ENCODE measurements at places on chromosomes 3 and 15. TPM values are rescaled to one million over a fixed set of nuclear protein-coding genes. Genes with fewer than 3 reads are reported as not detected.
A peak's percentile ranks its signal among the peaks of the same experiment; 100 is the strongest.

- DNase-seq: no peak
These were observed 271.5 kb upstream of the COL8A1 start for GRCh38 chr3:99366663-99367429.

The LEKR1 gene
- 1.2 TPM for total RNA-seq

DNA sequence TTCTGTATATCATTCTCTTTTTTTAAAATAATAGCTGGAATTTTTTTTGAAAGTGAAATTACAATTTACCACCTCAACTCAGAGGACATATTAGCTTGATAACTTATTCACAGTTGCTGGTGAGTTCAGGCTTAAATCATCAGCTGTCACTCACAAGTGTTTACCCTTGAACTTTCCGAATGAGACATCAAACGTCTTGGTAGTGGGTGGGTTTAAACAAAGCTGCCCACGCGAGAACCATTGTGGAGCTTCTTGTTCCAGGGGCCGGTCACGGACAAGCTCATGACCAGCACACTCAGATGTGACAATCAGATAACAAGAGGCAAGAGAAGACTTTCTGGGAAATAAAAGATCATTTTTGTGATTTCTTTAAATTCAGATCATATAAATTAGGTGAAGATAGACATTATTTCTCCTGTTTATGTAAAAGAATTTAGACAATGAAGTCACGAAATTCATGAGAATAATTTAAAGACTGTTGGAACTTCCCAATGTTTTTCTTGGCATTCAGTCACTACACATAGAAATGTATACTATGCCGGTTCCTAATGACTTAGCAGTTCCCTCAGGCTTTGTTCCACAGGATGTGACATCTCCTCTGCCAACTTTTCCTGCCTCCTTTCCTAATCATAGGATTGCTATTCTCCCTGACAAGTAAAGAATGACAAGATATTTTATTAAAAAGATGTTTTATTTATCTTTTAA lies 29.3 kb downstream of the BTD start:
- no peak for DNase-seq

- no peak for DNase-seq
These were observed 72.3 kb downstream of the CD47 start for GRCh38 chr3:108018552-108018951.

- DNase-seq: no peak
These were observed 298.3 kb upstream of the NR2E3 start for GRCh38 chr15:71511796-71512681.

The C3orf20 gene
- not detected for total RNA-seq

The PGBD4 gene
- total RNA-seq: 0.66 TPM

DNA sequence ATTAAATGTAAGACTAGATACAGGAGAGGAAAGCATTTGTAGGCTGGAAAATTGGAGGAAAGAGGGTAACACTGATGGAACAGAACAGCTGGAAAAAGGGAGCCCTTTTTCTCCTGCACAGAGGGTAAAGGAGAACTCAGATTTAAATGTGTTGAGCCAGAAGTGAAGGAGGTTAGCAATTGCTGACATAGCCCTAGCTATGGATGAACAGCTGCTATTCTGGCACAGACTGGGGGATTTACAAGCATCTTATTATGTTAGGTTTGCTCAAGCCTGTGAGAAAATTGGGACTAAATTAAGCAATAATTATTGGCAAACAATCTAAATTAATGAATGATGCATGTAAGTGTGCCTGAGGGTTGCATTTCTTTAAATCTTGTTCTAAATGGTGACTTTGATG lies 40.6 kb upstream of the PRR20G start:
- peak; percentile 24 for DNase-seq

The SLC2A2 gene
- total RNA-seq: not detected

GRCh38 chr15:51883271-51883837 lies 53.9 kb downstream of the TMOD3 start:
- no peak for DNase-seq

The PDCD7 gene
- 26.6 TPM for total RNA-seq

The LTF gene
- 0.45 TPM for total RNA-seq

GRCh38 chr15:92316586-92317295 lies 76.9 kb upstream of the ST8SIA2 start:
- no peak for DNase-seq

DNA sequence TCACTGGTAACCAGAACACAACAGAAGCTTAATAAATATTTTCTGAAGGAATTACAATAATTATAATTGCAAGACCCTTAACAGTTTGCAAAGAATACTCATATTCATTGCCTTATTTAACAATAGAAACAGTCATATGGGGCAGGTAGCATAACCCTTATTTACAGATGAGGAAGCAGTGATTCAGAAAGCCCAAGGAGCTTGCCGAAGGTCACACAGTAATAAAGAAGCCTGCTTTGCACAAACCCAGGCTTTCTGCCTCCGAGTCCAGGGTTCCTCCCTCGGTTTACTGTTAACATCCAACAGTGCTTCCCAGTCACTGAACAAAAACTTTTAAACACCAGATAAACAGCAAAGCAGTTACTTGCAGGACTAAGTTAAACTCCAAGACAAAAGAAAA lies 35.3 kb downstream of the SRGAP3 start:
- DNase-seq: no peak

DNA sequence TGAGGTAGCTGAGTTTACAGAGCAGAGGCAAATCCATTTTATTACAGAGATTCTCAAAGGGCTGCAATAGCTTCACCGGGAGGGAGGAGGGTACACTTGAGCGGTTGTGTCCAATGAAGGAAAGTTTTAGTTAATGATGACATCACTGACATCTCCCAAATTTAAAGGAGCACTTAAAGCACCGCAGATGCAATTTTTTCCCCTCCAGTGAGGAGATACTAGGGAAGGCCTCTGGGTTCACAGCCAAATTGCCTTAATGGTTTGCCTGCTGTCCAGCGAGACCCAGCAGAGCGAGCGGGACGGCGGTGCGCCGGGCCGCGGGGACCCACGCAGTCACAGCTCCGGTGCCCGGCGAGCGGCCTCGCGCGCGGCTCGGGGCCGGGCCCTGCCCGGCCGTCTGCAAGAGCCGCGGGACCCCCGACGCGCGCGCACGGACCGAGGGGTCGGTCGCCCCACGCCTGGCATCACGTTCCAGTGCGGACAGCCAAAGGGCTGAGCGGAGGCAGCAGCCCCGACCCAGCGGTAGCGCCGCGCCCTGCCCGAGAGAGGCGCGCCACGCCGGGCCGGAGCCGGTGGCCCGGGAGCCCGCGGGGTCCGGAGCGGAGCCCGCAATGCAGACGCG lies 160.5 kb upstream of the CHRNA7 start:
- DNase-seq: no peak

DNA sequence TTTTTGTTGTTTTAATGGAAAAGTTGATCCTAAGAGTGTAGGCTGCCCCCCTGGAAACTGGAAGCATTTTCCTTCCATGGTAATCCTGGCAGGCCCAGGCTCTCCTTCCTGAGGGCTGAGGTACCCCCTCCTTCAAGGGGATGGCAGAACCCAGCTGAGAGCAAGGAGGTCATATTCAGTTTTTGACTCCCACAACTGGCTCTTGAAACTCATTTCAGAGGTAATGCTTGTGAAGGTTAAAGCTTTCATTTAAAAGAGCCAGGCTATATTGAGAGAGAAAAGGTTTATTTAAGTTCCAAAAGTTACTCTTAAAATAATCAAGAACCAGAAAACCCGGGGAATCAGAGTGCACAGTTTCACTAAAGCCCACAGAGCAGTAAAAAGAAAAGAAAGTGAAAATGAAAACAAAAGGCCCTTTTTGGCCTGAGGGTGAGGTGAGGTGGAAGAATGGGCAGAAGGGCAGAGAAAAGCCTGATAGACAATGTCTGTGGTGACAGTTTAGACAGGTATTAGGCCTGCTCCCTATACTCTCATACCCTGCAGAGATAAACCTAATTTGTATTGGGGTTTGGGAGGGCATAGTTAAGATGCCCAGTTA lies 47.0 kb upstream of the RBP1 start:
- DNase-seq: peak; percentile 31

DNA sequence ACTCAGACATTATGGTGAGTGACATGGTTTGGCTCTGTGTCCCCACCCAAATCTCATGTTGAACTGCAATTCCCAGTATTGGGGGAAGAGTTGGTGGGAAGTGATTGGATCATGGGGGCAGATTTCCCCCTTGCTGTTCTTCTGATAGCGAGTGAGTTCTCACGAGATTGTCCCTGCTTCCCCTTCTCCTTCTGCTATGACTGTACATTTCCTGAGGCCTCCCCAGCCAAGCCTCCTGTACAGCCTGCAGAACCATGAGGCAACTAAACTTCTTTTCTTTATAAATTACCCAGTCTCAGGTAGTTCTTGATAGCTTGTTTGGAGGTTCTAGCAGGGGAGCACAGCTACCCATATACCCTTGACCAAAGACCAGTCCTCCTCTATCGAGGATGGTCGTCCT lies 45.9 kb downstream of the ADAM10 start:
- DNase-seq: no peak

DNA sequence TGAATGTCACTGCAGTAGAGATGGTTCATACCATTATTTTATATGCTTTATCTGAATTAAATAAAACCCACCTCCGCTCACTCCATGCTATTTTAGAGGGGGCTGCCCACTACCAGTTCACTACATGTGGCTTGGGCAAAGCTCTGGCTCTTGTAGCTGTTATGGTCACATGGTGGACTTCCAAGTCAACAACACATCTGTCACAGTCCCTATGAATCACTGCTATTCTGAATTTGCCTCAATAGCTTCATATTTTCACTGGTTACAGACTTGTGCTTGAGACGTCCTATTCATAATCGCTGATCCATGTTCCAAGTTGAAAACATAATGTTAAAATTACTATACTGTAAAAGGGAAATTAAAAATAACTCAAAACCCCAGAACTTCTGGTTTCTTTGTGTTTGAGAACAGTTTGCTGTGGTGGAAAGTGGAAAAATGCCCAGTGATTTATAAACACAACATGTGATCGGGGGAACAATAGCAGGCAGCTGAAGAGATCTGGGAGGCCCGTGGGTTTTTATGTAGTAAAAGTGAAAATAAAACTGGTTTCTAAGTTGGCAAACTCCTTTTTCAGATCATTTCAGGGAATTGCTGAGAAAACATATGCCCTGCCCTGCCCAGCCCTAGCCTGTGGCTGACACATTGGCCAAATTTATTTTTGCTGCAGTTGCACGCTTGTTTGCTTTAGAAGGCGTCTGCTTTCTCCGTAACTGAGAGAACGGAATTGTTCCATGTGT lies 128.8 kb upstream of the PRR23C start:
- DNase-seq: no peak

The LCMT2 gene
- 9.3 TPM for total RNA-seq

DNA sequence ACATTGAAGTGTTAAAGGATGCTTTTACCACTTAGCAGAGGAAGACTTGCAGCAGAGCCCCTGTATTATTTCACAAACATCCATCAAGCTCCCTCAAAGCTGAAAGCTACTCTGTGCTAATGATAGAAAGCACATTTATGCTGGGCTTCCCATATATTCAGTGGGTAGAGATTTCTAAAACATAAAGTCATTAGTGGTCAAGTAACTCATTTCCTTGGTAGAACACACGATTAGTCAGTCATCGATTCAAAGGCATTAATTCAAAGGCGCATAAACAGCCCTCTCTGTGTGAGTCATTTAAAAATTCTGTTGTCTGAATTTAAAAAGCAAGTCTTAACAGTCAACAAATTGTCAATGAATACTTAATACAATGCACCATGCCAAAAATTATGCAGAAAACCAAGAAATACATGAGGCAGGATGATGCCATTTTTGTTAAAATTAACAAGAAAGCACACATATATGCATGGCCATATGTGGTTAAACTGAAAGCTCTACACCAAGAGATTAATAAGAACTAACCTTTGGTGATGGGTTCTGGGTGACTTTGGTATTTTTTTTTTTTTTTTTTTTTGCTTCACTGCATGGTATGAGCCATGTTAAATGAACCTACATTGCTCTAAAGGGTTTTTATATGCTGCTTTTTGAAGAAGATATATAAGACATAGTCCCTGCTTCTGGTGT lies 61.7 kb downstream of the LDHAL6B start:
- no peak for DNase-seq

DNA sequence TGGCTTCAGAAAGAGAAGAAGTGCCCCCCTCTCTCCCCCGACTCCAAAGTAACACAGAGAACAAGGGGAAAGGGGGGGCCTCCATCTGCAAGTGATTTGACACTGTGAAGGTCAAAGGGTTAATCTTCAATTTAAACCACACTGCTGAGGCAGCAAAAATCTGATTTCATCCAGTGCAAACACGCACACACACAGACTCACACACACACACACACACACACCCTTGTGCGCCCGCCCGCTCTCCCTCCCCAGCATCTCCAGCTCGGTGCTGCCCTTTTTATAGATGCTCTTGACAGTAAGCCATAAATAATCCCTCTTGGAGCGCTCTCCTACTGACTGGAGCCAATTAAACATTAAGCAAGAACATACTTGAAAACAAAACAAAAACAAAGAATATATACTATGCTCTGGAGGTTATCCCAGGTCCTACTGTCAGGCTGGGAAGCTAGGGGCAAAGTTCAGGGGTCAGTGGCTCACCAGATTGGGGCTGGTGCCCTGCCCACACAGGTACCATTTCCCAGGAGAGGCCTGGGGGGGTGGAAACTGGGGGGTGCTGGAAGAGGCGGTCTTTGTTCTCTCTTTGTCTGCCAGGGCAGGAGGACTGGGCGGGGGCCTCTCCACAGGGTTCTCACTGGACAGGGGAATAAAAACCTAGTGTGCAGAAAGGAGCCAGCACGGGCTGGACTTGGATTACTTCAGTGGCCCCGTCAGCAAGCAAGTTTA lies 16.3 kb downstream of the BMF start:
- DNase-seq: peak; percentile 94

- no peak for DNase-seq
These were observed 23.8 kb upstream of the OXTR start for GRCh38 chr3:8793242-8793641.

The SLC27A2 gene
- total RNA-seq: not detected

- no peak for DNase-seq
These were observed 128.2 kb upstream of the MEF2A start for GRCh38 chr15:99437315-99438223.

- no peak for DNase-seq
These were observed 36.5 kb upstream of the UACA start for GRCh38 chr15:70799667-70800450.

DNA sequence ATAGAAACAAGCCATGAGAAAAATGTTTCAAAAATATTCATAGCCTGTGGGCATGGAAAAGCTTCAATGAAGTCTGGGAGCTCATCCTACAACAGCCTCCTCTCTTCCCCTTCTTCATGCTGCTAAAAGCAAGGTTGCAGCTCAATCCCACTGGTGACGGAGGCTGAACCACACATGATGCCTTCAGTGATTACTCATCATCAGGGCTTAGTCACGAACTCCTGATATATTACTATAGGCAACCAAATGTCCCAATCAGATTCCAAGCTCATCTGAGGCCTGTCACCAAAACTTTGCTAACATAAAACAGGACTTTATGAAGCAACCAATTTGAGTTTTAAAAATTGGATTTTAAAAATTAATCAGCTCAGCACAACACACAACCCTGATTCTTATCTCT lies 24.0 kb upstream of the SLC24A5 start:
- DNase-seq: peak; percentile 39

- no peak for DNase-seq
These were observed 45.8 kb upstream of the CCNB2 start for GRCh38 chr15:59059076-59059597.

DNA sequence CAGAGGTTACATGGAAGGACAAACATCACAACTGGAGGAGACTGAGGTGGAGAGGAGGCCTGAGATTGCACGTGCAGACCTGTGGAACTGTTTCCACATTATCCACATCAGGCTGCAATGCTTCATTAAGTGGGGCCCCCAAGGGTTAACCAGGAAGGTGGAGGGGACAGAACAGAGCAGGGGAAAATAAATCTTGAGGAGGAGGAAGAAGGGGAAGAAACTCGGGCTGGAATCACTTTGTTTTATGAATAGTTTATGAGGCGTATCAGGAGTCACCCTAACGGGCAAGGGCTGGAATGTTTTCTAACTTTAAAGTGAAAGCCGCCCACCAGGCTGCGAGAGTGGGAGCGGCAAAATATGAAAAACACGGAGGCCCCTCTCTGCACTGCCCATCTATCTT lies 154.9 kb downstream of the WNT5A start:
- no peak for DNase-seq

All from esophagus muscularis mucosa (tissue), 4 donors.